ENCODE measurements at places on chromosomes 3 and 15.

GRCh38 chr3:196537319-196537984 lies 22.3 kb upstream of the SMCO1 start:
- DNase-seq, result no peak

DNA sequence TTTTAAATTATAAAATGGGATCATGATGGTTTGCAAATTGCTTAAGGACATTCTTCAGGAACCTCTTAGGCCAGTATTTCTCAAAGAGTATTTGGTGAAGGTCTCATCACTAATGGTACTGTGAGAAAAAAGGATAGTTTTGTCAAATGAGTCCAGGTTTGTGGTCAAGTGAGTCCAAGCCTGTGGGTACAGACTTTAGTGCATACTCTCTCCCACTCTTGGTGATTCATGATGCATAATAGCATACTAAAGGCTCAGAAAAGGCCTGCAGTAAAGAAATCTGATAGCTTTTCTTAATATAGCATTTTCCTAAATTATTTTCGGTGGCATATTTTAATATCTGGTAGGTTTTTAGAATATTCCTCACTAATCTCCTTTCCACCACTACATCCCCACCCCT lies 20.0 kb downstream of the BOC start:
- DNase-seq, result no peak

DNA sequence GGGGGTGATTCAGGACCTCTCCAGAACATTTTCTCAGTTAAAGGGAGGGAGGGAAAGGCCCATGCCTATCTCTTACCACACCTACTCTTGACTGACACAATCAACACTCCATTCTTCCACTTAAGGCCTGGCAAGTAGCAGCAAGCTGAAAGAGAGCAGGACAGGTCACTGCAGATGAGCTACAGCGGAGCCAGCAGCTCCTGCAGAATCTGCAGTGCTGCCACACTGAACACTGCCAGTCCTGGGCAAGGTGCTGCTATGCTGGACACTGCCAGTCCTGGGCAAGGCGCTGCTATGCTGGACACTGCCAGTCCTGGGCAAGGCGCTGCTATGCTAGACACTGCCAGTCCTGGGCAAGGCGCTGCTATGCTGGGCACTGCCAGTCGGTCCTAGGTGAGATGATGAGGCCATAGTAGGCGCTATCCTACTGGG lies 143.7 kb downstream of the MYLK start:
- DNase-seq, result no peak

- no peak for DNase-seq
Observed at GRCh38 chr3:101310978-101311375, 9.4 kb downstream of the IMPG2 start.

GRCh38 chr3:108292905-108293328 lies 3.4 kb upstream of the HHLA2 start:
- DNase-seq, result no peak

GRCh38 chr3:131807822-131808221 lies 227.0 kb downstream of the CPNE4 start:
- no peak for DNase-seq

DNA sequence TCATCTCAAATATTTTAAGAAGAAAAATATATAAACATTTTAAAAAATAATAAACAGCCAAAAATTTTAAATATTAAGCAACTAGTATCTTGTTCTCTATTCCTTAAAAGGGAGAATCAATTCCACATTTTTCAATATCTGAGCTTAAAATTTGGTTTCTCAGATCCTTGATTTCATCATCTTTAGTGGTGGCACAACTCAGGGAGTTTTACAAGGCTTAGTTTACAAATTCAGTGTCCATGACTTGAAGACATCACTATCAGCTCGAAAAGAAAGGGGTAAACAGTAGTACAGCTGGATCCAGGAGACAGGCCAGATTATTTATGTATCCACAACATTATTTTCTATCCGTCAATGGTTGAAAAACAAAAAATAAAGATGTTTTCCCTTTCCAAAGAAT lies 11.6 kb downstream of the IGF2BP2 start:
- no peak for DNase-seq

DNA sequence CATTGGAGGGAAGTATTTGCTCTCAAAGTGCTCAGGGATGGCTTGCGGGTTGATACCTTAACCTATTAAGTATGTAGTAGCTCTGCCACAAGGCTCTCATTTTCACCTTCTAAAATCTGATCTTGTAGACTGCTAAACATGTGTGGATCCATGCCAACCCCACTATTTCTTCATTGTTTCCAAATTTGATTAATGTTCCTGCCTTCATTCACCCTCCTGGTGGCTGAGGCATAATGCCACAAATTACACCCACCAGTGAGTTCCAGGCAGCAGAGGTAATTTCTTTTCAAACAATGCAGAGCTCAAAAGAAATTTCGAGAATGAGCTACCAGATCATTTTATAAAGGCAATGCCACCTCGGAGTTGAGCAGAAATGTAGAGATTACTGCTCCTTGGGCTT lies 71.0 kb downstream of the EDEM1 start:
- no peak for DNase-seq

DNA sequence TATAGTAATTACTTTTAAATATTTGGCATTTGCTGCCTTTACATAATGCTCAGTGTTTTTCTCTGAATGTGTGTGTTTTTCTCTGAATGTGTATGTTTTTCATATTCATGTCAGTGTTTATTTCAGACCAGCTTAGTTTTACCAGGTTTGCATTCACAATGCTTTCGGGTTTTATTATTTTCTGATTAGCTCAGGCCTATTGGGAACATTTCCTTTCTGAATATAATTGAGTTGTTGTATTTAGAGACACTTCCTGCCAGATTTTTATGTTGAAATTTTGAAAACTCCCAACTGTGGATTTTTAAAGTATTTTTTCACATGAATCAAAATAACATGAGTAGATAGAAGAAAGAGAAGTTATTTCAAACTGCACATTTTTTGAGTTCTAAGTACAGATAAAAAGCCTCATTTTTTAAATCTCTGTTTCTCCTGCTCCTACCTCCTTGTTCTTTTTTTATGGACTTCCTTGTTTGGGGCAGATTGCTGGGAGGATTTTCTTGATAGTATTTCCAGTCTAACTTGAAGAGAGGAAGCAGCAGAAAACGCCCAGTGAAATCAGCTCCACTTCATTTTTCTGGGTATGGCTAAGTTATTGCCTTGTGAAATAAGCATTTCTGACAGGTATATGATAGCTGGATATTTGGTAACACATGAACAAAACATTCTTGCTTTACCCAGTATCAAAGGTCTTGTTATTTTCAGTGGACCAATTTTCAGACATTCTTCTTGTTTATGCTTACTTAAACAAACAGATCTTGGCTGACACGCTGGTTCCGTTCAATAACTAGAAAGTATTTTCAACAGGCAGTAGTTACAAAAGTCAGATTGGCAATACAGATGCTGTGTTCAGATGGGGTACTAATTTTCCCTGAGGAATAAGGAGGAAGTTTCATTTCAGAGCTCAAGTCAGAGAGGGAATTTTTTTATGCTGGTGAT lies 70.7 kb downstream of the RIOX2 start:
- DNase-seq, result no peak

DNA sequence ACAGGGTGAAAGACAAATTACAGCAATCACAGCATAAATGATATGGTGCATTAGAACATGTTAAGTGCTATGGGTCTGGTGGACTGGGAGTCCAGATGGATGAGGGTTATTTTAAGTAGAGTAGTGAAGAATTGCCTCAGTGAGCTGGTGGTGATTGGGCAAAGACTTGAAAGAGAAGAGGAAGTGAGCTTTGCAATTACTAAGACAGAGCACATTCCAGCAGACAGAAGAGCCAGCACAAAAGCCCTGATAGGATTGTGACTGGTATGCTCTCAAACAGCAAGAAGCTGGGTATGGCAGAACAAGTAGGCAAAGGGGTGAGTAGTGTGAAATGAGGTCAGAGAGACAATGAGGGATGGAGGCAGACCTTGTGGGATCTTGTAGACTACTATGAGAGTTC lies 2.1 kb upstream of the ACKR4 start:
- DNase-seq, result no peak

GRCh38 chr15:39665629-39666250 lies 84.9 kb downstream of the THBS1 start:
- no peak for DNase-seq

DNA sequence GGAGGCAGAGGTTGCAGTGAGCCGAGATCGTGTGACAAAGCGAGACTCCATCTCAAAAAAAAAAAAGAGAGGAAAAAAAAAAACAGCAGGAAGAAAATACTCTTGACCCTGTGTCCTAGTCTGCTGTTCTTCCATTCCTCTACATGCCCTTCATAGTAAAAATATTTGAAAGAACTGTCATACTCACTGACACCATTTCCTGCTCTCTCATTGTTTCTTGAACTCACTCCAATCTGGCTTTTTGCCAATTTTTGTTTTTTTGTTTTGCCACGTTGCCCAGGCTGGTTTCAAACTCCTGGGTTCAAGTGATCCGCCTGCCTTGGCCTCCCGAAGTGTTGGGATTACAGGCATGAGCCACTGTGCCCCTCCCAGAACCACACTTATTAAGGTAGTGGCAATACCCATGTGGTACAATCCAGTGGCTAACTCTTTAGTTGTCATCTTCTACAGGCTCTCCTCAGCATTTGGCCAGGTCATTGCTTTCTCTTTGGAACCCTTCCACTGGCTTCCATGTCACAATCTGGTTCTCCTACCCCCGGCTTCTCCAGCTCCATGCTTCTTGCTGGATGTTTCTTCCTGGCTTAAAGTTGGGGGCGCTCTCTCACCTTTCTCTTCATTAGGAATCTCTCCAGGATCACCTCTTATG lies 238.2 kb upstream of the C2CD4B start:
- DNase-seq, result no peak

GRCh38 chr3:72821161-72821781 lies 27.0 kb downstream of the SHQ1 start:
- DNase-seq, result no peak

DNA sequence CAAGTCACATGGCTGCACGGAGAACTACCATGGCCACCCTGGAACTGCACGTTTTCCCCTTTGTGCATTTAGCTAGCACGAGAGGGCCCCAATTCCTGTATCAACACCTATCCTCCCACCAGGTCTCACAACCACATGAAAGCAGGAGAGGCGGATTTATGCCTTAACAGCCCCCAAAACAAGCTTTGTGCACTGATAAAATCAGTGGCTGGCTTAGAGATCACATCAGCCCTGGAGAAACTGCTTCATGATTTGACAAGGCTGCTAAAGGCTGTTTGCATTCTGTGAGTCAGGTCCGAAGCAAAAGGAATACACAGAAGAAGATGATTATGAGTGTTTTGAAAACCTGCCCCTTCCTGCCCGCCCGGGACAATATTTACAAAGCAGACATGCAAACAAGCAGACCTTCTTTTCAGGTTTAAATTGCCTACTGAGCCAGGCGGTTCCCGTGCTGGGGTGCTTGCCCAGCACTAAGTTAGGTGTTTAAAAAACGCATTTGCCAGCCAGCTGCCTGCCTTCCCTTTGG lies 25.9 kb downstream of the CEMIP start:
- no peak for DNase-seq

- no peak for DNase-seq
Observed at GRCh38 chr15:78565951-78566774, 843 bp downstream of the CHRNA5 start.

DNA sequence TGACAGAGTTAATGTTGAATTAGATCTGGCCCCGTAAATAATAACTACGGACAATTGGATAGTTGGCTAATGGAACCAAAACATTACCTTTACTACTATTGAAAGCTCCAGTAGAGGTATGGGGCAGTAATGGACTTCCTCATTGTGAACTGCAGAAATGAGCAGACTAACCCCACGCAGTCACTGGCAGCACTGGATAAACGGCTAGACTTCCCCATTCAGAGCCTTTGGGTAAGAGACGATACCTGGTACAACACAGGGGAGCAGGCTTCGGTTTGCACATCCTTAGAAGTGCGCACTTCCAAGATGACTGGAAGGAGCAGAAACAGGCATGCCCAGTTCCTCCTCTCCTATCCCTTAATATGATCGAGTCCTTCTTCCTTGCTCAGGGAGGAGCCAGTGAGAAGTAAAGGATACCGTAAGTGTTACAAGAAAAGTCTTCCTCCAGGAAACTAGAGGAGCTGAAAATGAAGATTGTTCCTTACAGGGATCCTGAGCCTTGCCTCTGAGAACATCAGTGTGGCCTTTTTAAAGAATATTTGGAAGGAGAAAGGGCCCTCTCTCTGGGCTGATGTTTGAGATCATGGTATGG lies 100.5 kb upstream of the NECTIN3 start:
- no peak for DNase-seq

DNA sequence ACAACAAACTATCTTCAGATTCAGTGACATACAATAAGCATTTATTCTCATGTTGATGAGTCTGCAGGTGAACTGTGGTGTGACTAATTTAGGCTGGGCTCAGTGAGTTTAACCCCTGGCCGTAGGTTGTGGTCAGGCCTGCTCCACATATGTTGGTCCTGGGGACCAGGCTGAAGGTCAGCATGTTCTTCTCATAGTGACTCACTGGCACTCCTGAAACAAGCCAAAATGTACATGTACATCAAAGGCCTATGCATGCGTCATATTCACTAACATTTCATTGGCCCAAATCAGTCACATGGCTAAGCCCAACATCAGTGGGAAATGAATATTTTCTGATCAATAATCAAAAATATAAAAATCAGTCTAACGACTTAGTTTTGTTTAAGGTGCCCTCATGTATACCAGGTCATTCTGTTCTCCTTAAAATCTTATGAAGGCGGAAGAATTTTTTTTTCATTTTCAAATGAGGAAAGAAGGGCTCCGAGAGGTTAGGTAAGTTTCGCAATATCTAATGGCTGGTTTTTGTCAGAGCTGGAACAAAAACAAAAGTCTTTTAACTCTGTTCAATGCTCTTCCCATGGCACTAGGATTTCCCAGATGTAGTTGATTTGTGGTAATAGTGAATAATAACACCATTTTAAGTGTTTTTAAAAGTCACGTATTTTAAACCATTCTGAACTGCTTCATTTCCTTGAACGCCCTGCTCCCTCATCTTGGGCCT lies 148.5 kb downstream of the MFSD1 start:
- DNase-seq, result no peak
